ENCODE measurements at places on chromosomes 11 and 22.

DNA sequence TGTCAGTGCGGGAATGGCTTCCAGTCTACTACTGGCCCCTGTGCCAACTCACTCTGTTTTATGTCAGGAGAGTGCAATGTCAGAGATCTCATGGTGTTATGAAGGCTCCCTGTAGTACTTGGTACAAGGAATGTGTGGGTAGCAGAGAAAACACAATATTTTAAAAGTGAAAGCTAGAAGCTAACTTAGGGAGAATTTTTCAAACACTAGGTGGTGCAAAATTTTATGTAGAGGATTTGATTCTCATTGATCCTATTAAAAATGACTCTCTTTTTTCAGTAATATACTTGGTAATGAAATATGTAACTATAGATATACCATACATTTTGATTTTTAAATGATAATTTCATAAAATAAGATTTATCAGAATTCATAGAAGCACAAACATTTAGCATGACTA is 134.7 kb downstream of the JRKL start:
- no peak for DNase-seq

- no peak for DNase-seq
Observed at GRCh38 chr11:529728-530411, 5.5 kb downstream of the HRAS start.

- no peak for DNase-seq
Observed at GRCh38 chr11:100638648-100639047, 48.4 kb upstream of the ARHGAP42 start.

DNA sequence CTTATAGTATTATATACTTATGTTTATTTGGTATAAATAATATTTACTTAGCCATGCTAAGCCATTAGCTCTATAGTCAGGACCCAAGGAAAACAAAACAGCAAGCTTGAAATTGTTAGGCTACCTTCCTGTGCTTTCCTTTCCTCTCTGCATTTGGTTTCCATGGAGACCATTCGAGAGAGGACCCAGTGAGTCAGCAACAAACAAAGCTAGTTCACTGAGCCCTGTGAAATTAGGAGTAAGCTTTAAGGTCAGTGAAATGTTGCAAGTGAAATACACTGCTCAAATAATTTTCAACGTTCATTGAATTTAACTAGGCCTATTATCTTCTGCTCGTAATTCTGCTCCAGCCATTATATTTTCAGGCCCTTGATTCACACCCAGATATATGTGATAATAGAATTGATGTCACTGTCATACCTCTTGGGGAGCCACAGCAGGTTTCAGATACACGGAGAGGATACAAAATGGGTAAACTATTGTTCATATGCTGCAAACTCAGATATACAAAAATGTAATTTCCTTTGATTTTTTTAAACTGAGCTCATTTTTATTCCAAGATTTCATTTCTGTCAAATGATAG is 9.1 kb upstream of the OR10D3 start:
- no peak for DNase-seq

DNA sequence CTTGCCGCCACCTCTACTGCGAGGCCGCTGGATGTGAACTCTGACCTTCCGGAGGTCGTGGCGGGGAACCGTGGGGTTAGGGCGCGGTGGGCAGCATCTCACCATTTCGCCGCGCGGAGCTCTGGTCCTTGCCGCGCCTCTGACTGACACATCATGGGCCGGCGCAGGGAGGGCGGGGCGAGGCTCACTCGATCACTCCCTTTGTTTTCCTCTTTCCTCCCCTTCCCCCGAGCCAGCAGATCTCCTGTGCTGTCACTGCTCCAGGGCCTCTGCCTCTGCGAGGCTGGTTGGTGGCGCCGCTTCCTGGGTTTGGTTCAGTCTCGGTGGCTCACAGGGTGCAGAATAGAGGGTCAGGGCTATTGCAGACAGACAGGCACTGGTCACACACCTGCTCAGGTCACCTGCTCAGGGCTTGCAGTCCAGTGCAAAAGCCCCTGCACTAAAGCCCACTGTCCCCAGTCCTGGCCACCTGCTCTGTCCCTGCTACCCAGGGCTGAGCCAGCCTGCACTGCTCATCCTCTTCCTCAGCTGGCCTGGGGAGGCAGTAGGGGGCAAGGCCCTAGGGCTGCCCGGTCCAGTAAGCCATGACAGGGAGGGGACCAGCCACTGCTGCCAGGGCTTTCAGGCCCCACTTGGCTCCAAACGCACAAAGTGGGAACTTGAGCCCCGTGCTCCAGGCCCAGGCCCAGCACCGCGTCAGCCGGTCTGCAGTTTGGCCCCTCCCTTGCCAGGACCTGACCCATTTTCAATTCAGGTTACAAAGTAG is 36.2 kb downstream of the PISD start:
- peak; percentile 18 for DNase-seq

- no peak for DNase-seq
Observed at GRCh38 chr11:108286370-108286769, 63.5 kb downstream of the ATM start.

DNA sequence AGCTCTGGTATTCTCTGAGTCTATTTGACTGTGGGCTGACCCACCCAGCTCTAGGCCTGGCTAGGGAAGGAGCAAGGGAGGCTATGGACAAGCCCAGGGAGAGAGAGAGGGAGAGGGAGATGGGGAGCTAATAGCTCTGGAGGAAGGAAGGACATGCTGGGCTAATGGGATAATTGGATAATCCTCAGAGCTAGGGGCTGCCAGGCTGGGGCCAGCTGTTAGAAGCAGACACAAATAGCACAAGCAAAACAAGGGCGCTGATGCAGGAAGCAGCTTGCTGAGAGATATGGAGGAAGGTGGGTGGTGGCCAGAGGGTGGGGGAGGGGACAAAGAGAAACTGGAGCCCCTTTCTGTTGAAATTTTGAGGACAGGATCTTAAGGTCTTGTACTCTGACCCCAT is 23.2 kb downstream of the ADORA2A start:
- no peak for DNase-seq

- no peak for DNase-seq
Observed at GRCh38 chr11:7572001-7572712, 58.4 kb downstream of the PPFIBP2 start.

GRCh38 chr11:66561178-66561974 is 7.0 kb downstream of the CTSF start:
- no peak for DNase-seq

- no peak for DNase-seq
Observed at GRCh38 chr11:94910270-94910669, 63.1 kb downstream of the CWC15 start.

Measured in NCI-H187 (cell line).